Stimulated activated CD4-positive, alpha-beta T cell treated with anti-CD3 and anti-CD28 coated beads, TNF-alpha, amount 100 ng/mL, for 24 hours (primary cell): ENCODE measurements at places on chromosomes 7 and 10.

GRCh38 chr10:17912754-17913153, 39.0 kb upstream of the SLC39A12 start:
- DNase-seq, result no peak

- DNase-seq, result no peak
These were observed 17.1 kb upstream of the GTPBP4 start for GRCh38 chr10:971150-971542.

- no peak for DNase-seq
These were observed 13.4 kb downstream of the NOC3L start for GRCh38 chr10:94349327-94349726.

DNA sequence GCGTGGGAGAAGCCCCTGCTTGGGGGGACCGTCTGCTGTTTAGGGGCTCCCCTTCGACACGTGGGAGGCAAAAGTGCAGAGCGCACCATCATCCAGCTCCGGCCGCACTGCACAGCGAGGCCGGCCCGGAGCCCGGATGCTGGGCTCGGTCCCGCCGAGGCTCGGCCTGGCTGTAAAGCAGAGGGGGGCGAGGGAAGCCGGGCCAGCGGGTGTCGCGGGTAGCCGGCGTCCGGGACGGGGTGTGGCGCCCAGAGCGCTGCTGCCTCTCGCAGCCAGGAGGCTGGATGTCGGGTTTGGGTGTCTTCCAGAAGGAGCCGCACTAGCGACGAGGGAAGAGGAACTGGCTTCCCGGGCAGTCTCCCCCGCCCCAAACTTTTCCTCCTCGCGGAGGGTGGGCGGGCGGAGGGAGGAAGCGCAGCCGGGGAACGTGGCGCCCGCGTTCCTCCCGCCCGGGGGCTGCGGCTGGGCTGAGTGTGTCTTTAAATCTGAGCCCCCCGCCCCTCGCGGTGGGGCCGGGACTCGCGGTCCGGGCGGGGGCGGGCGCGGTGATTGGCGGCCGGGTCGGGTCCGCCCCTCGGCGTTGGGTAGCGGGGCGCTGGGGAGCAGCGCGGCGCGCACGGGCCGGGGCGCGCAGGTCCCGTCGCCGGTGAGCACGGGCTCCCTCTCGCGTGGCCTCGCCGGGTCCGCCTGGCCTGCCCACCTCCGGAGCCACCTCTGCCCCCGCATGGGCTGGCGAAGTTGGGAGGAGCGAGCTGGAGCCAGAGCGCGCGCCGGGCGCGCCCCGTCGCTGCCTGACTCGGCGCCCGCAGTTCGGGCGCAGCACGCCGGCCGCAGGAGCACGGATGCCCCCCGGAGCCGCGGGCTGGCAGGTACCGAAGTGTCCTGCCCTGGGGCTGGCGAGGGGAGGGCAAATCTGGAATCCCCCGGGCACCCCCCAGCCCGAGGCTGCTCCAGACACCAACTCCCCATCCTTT, at the start of gene PALD1:
TSS of gene PALD1 (plus strand) at position 577 of the 974 bp plus-strand sequence. CDS start 47,185 bp downstream, outside the sequence.
- DNase-seq, result no peak

- no peak for DNase-seq
These were observed 609.4 kb upstream of the PCDH15 start for GRCh38 chr10:55410415-55410885.

DNA sequence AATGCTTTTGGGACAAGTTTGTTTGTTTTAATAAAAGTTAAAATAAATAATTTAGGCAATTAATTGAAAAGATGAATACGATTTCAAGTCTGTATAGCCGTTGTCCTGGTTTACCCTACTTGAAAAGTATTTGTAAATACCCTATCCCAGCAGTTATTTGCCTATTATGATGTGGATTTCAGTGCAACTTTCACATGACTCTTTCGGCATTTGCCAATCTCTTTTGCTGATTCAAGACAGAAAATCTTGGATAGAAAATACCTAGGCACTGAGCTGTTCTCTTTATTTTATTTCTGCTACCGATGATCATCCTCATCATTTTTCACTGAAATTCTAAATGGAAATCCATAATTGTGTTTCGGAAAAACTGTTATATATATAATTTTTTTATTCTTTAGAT, 125.9 kb upstream of the FZD8 start:
- DNase-seq, result no peak

DNA sequence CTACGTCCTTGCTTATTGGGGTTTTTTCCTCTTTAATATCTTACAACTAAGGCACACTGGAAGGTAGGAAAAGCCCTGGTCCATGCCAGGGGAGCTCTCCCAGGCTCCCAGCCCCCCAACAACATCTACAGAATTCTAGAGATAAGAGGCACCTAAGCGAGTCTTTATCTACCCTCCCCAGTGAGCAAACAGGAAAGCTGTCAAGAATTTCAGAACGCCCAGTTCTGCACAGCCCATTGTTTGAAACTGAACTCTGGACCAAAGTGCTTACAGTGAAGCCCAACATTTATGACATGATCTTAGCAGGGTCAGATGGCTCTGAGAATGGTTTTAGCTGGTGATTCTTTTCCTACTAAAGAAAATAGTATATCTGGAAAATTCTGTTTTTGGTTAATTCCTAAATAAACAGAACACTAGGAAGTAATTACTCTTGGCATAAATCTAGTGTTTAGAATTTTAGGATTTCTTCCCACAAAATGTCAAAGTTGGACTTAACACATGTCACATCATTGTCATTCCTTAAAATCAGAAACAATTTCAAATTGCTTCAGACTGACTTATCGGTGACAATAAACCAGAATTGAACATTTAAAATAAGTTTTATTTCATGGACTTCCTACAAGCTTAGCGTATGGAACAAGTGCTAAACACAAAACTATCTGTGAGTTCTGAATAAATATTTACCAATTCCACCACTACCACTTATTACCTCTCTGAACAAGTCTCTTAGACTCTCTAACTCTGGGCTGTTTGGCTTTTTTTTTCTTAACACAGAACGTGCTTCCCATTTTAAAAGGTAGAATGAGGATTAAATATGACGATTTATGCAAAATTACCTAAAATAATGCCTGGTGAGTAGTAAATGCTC, 31.3 kb upstream of the RNF32 start:
- DNase-seq, result no peak

- DNase-seq, result no peak
These were observed 359.4 kb downstream of the THSD7A start for GRCh38 chr7:11472646-11473045.

GRCh38 chr7:89246196-89246595, 450.7 kb upstream of the TEX47 start:
- no peak for DNase-seq

- DNase-seq, result no peak
These were observed 180.3 kb upstream of the HDAC9 start for GRCh38 chr7:18315241-18315640.

DNA sequence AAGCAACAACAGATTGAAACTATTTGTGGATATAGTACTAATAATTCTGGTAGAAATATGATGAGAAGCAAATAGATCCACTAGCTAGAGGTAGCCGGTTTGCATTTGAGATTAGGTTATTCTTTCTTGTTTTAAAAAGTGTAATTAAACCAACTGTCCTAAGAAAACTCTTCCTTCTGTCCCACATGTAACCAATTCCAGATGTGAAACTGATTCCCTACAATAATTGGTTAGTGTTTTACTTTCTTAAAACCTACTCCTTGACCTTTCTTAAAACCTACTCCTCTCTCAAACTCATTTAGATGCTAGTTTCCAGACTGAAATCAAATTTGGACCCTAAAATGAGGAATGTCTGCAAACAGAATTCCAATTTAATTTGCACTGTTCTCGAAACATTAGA, 521.5 kb downstream of the SUGCT start:
- DNase-seq, result no peak

- no peak for DNase-seq
These were observed 79.4 kb downstream of the EMX2 start for GRCh38 chr10:117621795-117622420.

DNA sequence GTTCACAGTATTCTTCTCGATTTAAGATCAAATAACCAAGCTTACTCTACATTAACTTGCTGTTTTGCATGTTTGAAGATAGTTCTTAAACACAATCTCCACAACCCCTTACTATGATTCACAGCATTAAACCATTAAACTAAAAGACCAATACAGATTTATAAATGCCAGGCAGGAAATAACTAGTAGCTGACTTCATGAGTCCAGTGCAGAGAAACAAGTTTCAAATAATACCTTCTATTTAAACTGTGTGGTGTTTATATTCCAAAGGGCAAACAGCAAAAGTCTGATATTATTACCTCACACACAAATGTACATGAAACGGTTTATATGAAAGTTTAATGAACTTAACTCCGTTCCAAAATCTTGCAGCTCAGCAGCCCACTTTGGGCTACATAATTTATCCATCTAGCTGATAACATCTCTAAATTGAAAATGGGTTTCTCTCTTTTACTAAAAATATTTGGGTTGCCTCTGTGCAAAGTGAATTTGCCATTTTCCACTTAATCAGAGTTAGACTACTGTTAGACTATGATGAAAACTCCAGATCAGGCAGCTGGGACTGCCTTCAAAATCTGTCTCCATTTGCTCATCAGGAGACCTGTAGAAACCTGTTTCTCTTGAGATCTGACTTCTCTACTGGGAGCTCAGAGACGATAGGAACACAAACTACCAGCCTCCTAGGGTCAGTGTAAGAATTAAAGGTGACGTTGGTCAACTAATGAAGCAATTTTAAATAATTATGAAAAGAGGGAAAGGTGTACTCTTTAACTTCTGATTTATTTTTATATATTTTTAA, 287.3 kb downstream of the FZD1 start:
- DNase-seq, result no peak

DNA sequence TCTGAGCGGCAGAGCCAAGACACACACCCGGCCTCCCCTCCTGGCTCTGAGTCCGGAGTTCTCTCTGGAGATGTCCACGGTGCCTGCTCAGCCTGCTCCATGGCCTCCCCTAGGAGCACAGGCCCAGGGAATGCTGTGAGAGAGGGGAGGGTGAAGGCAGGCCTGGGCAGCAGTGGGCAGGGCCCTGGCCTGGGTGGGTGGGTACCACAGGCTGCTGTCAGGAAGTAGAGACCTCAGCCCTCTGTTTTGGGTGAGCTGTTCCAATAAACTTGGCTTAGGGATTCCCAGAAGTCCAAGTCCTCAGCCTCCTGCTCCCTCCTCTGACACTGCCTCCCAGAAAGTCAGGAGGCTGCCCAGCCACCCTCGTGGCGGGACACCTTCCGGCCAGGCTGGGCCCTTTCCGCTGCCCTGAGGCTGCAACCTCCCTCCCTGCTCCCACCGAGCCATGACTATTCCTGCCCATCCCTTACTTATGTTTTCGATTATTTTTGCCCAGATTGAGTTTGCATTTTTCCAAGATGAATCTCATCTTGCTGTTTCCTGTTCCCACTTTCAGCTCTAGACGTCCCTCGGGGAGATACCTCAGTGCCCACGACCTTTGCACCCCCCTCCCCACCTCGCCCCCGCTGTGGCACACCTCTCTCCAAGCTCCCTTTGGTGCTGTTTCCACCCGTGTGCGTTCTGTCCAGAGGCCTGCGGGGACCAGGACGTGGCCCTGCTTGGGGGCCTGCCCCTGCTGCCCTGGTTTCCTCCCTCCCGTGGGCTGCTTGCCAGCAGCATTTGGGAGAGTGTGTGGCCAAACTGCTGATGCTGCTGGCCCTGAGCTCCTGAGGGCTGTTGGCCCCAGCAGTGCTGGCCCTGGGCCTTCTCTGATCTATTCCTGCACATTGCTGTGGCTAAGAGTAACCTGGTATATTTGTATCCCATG, 5.8 kb upstream of the POLM start:
- no peak for DNase-seq

DNA sequence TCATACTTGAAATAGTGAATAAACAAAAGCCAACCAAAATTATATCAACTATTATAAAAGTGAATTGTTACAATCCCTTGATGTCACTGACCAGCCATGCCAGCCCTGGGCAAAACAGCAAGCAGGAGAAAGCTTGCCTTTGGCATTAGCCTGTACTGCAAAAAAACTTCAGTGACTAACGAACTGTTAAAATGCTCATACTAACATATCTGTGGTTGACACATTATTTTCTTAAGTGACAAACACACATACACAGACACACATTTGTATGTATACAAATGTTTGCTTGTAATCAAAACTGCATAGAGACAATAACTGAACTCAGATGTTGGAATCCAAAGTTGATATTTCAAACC, 29.5 kb downstream of the CHCHD3 start:
- DNase-seq, result no peak

- DNase-seq, result no peak
These were observed 35.0 kb upstream of the ABCB4 start for GRCh38 chr7:87510411-87510875.

DNA sequence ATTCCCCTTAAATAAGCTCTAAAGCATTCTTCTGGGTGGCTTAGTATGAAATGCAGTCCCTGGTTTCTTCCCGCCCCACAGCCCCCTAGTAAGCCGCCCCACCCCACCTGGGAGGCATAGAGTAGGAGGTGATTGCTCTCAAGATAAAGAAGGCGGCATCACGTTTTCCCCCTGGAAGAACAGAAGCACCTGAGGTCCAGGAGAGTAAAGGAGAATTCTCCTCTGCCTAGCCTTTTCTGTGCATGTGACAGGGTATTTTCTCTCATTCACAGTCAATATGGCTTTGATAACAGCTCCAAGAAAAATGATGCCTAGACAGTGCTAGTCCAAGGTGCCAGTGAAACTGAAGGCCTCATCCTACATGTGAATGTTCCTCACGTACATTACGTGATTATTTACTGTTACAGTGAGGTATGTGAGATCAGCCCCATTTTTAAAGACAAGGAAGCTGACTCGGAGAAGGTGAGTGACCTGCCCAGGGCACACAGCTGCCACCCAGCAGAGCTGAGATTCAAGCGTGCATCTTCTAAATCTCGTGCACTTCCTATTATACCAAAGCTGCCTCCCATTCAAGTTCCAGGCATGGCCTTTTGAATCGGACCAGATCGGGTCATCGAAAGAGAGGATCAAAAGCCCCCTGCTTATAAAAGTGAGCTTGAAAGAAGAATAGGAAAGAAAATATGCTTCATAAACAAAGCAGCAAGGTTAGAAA, 59.4 kb downstream of the FAM171A1 start:
- DNase-seq, result no peak

- no peak for DNase-seq
These were observed 39.4 kb upstream of the CHCHD3 start for GRCh38 chr7:133121175-133121844.

DNA sequence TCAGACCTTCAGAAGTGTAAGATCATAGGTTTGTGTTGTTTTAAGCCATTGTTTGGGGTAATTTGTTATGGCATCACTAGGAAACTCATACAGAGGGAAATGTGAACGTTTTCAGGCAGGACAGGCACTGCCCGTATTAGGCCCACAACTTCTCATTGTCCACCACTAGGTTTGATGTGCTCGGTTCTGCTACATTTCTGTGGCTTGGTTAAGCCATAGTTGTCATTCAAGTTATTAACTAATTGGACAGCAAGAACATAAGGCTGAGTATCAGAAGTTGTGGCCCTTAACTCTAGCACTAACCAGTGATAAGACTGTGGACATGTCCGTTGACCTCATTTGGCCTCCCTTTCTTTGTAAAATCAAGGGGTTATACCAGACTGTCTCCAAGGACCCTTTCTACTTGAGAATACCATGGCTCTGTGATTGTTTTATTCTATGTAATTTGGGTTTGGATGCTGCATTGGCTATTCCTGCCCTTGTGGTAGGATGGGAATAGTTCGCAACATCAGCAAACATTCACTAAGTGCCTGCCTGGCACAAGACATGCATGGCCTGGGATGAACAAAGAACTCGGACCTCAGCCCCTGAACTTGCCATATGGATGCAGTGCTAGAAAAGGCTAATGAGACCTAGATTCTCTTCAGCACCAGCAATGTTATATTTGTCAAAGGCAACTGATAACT, 85.7 kb downstream of the CCDC71L start:
- DNase-seq, result no peak
